ENCODE measurements at places on chromosomes 13 and 19.

DNA sequence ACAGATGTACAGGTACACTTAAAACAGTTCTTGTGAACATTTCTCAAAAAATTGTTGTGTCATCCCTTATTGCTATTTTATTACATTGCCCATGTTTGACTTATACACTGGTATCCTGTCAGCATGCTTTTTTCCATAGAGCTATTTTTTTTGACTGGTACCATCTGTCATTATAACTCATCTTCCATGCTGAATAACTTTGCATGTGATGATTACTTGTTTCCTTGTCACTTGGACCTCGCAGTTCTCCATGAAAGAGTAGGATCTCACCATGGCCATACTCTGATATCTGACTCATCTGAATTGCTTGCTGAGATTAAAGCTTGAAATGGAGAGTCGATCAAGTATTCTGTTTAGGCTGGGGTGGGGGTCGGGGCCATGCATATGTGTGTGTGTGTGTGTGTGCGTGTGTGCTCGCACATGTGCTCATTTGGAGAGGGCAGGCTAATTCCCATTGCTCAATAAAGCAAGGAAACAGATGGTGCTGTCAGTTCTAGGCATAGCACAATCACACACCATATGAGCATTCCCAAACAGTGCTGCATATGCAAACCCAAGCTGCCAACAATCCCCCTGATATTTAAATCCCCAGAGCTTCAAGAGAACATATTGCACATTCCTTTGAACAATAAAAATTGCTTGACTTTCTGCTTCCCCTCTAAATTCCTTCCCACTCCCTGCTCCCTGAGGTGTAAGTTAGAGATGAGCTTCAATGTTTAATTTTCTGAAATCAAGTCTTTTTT, 62.9 kb downstream of the NHLRC3 start:
- no peaks in the 10 kb centered on the region for H3K27me3 ChIP-seq
- H3K4me1 ChIP-seq = no peaks in the 10 kb centered on the region
- DNase-seq = no peak
- H3K36me3 ChIP-seq = no peaks in the 10 kb centered on the region
- no peak overlapping the region for H3K27ac ChIP-seq
- H3K4me3 ChIP-seq = no peak overlapping the region

DNA sequence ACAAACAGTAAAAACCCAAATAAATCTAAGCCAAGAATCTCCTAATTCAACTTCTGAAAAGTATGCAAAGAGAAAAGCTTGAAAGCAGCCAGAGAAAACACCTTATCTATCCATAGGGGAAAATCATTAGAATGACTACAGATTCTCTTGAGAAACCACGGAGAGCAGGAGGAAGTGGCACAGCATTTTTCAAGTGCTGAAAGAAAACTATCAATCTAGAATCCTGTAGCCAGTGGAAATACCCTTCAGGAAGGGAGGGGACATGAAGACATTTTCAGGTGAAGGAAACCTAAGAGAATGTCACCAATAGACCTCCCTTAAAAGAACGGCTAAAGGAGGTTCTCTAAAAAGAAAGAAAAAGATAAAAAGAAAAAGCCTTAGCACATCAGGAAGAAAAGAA, 66.2 kb upstream of the XPO4 start:
- no peaks in the 10 kb centered on the region for H3K4me1 ChIP-seq
- no peak overlapping the region for H3K4me3 ChIP-seq
- no peaks in the 10 kb centered on the region for H3K27me3 ChIP-seq
- H3K27ac ChIP-seq = no peak overlapping the region

DNA sequence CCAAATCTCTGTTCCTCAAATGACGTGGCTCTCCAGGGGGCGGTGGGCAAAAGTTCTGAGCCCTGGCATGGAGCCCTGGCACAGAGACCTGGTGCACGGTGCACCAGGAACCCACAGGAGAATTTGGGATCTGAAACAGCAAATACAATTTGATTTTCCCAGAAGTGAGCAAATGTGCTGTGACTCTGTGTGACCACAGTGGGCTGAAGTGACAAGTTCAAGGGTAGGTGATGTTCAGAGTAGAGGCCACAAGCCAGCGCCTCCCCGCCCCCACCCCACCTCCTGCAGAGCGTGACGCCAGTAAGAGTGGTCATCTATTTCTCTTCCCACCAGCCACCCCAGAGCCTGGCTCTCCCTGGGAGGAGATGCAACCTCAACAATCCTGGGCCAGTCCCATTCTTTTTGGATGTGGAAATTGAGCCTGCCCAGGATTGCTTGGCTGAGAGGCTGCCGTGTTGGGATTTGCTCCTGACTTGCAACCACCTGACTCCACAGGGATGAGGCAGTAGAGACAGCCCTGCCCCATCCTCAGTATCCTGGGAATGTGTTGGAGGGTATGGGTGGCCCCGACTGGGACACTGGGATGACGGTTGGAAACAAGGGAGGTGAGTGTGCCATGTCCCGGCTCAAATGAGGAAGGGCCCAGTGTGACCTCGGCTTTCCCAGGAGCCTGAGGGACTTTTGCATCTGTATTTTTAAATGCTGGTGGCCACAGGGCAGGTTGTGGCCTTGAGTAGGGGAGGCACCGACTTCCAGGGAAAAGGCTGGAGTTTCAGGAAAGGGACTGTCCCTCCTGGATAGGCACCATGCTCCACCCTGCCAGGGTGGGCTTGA, 11.1 kb upstream of the BCL3 start:
- no peak overlapping the region for H3K4me3 ChIP-seq
- peak; percentile 60 for DNase-seq
- peaks cover 11% of the 10 kb centered on the region for H3K4me1 ChIP-seq
- no peaks in the 10 kb centered on the region for H3K36me3 ChIP-seq
- no peaks in the 10 kb centered on the region for H3K27me3 ChIP-seq
- no peak overlapping the region for H3K27ac ChIP-seq

GRCh38 chr13:32471187-32471922, 43.4 kb upstream of the N4BP2L1 start:
- DNase-seq = no peak
- peaks cover 7% of the 10 kb centered on the region for H3K4me1 ChIP-seq
- no peak overlapping the region for H3K27ac ChIP-seq
- H3K27me3 ChIP-seq = no peaks in the 10 kb centered on the region
- no peak overlapping the region for H3K4me3 ChIP-seq

- no peak for DNase-seq
- no peaks in the 10 kb centered on the region for H3K36me3 ChIP-seq
- H3K27me3 ChIP-seq = no peaks in the 10 kb centered on the region
- no peaks in the 10 kb centered on the region for H3K4me1 ChIP-seq
These were observed 1577.5 kb downstream of the UQCRFS1 start for GRCh38 chr19:27635401-27635800.

DNA sequence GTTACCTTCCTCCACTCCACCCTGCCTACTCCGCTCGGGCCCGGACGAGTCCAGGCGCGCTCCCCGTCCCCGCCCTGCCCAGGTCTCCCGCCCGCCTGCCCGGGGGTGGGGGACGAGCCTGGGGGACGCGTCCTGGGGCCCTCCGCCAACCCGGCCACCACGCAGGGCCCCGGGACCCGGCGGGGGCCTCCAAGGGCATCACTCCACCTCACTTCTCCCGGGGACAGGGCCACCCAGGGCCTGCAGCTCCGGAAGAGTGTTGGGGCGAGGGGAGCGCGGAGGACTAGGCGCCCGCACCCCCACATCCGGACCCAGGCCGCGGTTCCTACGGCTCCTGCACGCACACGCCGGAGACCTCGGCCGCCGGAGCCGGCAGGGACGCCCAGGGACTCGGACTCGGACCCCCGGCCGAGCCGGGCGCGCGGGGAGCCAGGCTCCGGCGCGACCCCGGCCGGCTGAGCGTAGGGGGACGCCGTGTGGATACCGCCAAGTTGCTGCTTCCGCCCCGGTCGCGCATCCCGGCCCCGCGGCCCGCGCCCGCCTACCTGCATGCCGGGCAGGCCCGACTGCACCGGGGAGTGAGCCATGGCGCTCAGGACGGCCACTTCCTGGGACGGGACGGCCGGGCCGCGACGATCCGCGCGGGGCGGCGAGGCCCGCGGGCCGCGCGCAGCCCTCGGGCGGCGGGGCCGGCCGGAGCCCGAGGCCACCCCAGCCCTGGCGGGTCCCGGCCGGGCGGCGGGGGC, 534 bp downstream of the STK24 start:
- H3K4me1 ChIP-seq = peaks cover 25% of the 10 kb centered on the region
- peak overlapping the region; percentile 87 for H3K4me3 ChIP-seq
- H3K27ac ChIP-seq = peak overlapping the region; percentile 92
- H3K27me3 ChIP-seq = no peaks in the 10 kb centered on the region

GRCh38 chr19:40716482-40717324, at the start of the genes COQ8B and ITPKC:
Gene COQ8B (minus strand): TSS chr19:40716886. CDS start chr19:40714632, 2,254 bp downstream.
Gene ITPKC (plus strand): TSS chr19:40717112. CDS start chr19:40717136, 24 bp downstream.
- DNase-seq = peak; percentile 99
- H3K4me3 ChIP-seq = peak within 1 kb of the TSS; percentile 100
- H3K4me1 ChIP-seq = peaks cover 7% of the 10 kb centered on the region
- no peaks in the 10 kb centered on the region for H3K27me3 ChIP-seq
- peaks cover 12% of the 10 kb centered on the region for H3K36me3 ChIP-seq

DNA sequence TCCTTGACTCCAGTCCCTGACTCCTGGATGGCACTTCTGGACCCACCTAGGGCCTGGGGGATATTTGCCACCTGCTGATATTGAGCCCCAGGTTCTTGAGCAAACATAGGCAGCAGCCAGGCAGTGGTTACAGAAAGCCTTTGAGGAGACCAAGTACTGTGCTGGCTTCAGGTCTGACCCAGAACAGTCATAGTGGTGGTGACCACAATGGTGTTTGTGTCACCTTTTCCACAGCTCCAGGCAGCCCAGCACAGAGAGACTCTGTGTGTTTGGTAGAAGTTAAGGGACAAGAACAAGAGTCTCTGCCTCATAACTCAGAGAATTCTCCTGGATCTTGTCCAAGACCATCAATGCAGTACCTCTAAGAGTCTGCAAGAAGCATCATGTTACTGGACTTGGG, 14.6 kb upstream of the CLC start:
- DNase-seq = no peak
- no peak overlapping the region for H3K27ac ChIP-seq
- no peaks in the 10 kb centered on the region for H3K36me3 ChIP-seq
- no peak overlapping the region for H3K4me3 ChIP-seq

DNA sequence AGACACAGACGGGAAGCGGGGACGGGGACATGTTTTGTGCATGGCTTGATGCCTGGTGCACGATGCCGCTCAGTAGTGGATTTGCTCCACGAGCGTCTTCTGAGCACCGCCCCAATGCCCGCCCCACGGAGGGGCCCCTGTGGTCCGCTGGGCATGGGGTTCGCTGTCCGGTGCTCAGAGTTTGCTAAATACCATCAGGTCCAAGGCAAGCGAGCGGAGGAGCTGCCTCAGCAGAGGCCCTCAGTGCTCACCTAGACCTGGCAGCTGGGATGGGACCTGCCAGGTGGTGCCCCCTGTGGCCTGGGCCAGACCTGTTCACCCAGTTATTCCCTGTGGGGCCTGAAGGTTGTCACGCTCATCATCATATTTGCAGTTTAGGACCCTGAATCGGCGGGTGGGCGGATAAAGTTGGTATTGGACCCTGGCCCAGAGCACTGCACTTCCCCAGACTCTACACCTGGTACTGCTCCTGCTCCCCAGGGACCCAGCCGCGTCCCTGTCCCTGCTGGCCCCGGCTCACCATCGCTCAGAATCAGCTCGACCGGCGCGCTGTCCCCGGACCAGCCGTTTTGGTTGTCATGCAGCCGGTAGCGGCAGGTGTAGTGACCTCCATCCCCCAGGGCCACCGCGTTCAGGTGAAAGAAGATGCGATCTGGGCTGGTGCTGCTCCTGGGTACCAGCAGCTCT, 2.3 kb downstream of the A1BG start:
- no peak overlapping the region for H3K27ac ChIP-seq
- no peaks in the 10 kb centered on the region for H3K27me3 ChIP-seq
- no peaks in the 10 kb centered on the region for H3K36me3 ChIP-seq
- H3K4me1 ChIP-seq = no peaks in the 10 kb centered on the region
- no peak overlapping the region for H3K4me3 ChIP-seq
- no peak for DNase-seq

DNA sequence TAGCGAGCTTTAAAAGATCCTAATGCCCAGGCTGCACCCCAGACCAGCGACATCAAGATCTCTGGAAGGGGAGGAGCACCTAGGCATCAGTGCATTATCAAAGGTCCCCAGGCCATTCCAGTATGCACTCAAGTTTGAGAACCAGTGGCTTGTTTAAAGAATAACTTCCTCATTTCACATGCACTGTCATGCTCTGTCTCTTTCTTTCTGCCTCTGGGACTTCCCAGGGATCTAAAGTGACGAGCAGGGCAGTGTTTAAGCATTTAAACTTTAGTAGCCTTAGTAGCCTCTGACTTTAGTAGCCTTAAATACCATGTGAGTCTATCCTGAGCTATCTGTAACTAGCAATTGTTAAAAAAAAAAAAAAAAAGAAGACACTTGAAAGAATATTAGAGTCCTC, 8.9 kb upstream of the FARP1 start:
- DNase-seq = no peak
- H3K27me3 ChIP-seq = no peaks in the 10 kb centered on the region
- H3K27ac ChIP-seq = no peak overlapping the region
- H3K4me1 ChIP-seq = no peaks in the 10 kb centered on the region
- no peaks in the 10 kb centered on the region for H3K36me3 ChIP-seq

Data from ascending aorta (tissue), 2 donors.